Fibroblast of upper back skin (primary cell): ENCODE measurements at places on chromosomes 1 and 21.

GRCh38 chr1:194060481-194060880 lies 874.1 kb upstream of the B3GALT2 start:
- no peak for DNase-seq

DNA sequence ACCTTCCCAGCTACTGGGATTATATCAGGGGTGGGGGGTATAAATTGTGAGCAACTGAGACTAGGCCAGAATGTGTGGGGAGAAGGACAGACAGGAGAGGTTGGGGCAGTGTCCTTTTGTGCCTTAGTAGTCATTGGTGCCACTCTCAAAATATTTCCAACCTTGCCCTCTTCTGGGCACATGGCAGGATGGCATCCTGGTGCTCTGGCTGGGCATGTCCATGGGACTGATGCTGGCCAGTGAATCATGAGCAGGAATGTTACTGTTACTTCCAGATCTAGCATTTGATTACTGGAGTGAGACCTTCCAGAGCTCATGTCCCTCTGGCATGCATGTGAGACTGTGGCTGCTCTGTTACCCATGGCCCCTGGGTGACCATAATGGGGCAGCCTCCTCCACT lies 151.2 kb downstream of the MATN1 start:
- no peak for DNase-seq

DNA sequence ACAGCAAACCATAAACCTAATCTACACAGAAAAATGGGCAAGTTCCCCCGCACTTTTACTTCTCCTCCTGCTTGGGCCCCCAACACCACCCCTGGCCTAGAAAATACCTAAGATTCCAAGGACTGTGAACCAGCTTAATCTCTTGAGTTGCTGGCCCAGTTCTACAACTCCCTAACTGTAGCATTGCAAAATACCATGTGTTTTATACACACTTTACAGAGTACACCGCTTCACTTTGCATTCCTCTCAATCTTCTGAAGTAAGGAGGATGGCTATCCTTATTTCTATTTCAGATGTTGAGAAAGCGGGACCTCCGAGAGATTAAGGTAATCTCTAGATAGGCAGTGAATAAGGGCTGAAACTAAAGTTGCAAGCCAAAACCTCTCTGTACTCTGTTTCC lies 408.3 kb upstream of the NR5A2 start:
- DNase-seq = peak; percentile 3

- DNase-seq = no peak
These were observed 22.3 kb upstream of the CD53 start for GRCh38 chr1:110850627-110851026.

DNA sequence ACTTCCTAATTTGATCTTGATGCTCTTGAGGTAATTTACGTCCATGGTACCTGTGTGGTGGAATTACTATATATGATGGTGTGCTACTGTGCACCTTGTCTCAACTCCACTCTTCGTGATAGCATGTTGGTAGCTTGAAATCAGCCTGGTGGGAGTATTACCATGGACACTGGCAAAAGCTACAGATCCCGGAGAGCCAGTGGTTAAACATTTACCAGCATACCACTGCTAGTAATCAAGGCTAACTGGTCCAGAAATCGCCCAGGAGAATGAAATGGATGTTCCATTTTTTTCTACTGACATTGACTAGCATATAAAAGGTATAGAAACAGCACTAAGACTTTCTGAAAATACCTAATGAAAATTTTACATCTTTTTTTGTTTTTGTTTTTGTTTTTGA lies 30.6 kb downstream of the ELK4 start:
- DNase-seq = no peak

GRCh38 chr1:153775458-153776327 lies 486 bp downstream of the SLC27A3 start:
- DNase-seq = peak; percentile 41

- DNase-seq = no peak
These were observed 124.2 kb upstream of the ETV3 start for GRCh38 chr1:157262422-157262821.

GRCh38 chr1:96059276-96059675 lies 662.3 kb upstream of the PTBP2 start:
- DNase-seq = no peak

DNA sequence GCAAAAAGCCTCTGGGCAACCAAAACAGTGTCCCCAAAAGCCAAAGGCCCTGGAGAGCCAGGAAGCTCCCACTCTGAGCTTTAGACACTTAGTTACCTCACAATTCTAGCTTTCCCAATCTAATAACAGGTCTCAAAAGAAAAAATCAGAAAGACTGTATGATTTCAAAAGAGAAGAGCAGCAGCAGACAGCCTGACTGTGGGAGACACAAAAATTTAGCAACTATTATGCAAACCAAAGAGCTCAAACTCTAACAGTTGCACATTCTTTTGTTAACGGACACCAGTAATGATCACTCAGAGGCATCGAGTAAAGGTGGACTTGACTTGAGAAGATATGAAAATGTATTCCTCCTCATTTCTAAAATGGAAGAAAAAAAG lies 160.1 kb downstream of the SLC45A1 start:
- no peak for DNase-seq

- no peak for DNase-seq
These were observed 24.0 kb upstream of the CDK18 start for GRCh38 chr1:205480349-205480985.

GRCh38 chr1:199449221-199449620 lies 578.3 kb upstream of the NR5A2 start:
- peak; percentile 43 for DNase-seq

GRCh38 chr1:76492752-76493430 lies 374.4 kb upstream of the ST6GALNAC5 start:
- DNase-seq = no peak

GRCh38 chr1:91505086-91505485 lies 4.4 kb downstream of the CDC7 start:
- no peak for DNase-seq

- no peak for DNase-seq
These were observed 28.2 kb downstream of the CD34 start for GRCh38 chr1:207882692-207883091.

DNA sequence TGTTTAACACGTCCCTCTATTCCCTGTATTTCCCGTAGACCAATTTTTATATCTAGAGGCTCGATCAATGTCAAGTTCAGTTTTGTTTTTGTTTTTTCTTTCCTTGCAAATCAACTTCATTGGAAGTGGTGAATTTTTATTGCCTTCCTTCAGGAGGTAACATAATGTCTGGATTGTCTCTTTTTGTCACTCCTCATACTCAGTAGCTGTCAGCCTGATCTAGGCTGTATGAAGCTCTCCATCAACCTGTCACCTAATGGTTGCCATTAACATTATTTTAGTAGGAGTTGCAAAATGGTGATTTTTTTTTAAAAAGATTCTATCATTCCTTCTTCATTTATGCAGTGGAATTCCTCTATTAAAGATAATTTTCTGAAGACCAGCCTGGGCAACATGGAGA lies 49.7 kb upstream of the KIF26B start:
- no peak for DNase-seq

DNA sequence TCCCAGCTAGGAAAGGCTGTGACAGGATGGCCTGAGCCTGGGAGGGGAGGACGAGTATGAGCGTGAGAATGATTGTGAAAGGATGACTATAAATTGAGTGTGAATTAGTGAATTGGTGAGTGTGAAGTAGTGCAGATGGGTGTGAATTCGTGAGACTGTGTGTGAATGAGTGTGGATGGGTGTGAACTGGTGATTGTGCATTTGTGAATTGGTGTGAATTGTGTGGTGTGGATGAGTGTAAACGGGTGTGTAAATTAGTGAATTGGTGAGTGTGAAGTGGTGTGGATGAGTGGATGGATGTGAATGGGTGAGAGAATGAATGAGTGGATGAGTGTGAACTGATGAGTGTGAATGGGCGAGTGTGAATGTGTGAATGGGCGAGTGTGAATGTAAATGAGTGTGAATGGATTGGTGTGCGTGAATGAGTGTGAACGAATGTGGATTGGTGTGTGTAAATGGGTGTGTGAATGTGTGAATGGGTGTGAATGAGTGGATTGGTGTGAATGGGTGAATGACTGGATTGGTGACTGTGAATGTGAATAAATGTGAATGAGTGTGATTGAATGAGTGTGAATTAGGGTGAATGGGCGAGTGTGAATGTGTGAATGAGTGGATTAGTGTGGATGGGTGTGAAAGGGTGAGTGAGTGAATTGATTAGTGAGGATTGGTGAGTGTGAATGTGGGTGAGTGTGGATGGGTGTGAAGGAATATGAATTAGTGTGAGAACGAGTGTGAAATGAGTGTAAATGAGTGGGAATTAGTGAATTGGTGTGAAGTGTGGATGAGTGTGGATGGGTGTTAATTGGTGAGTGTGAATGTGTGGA lies 7.7 kb upstream of the MXRA8 start:
- no peak for DNase-seq

DNA sequence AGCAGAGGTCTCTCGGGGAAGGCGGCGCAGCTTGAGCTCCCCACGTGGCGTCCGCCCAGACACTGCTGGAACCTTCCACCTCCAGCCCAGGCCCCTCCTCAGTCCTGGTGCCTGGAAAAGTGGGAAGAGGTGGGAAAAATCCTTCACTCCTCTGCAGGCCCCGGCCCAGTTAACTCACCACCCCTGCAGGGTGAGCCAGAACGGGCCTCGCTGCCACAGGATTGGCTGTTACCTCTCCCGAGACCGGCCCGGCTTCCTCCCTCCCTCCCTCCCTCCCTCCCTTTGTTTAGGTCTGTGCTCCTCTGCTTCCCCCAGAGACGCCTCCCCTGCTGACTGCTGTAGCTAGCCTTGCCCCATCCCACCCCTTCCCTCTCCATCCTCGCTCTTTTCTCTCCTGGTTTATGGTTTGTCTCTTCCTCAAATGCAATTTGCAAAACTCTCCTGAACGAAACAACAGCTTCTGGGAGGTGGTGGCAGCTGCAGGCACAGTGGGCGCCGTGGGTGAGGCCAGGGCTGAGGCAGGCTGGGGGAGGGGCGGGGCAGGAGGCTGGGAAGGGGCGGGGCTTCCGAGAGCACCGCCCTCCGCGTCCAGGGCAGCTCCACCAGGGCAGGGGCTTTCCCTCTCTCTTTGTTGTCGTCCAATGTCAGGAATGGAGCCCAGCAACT lies 6.5 kb downstream of the CAPN9 start:
- peak; percentile 29 for DNase-seq

DNA sequence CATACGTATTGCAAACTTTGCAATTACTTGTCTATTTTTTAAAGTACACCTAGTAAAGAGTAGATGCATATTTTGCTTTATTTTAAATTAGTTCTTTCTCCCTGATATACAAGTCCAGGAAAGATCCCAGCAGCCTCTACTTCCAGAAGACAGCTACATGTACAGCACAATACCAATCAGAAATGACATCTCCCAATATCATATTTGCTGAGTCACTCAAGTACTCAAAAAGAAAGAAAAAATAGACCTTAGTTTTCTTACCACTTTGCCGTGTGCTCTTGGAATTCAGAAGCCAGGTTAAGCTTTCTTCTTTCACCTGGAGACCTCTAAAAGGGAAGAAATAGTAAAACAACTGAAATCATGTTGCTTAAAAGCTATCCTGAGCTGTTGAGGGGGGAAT lies 412.6 kb upstream of the RUNX1 start:
- no peak for DNase-seq

DNA sequence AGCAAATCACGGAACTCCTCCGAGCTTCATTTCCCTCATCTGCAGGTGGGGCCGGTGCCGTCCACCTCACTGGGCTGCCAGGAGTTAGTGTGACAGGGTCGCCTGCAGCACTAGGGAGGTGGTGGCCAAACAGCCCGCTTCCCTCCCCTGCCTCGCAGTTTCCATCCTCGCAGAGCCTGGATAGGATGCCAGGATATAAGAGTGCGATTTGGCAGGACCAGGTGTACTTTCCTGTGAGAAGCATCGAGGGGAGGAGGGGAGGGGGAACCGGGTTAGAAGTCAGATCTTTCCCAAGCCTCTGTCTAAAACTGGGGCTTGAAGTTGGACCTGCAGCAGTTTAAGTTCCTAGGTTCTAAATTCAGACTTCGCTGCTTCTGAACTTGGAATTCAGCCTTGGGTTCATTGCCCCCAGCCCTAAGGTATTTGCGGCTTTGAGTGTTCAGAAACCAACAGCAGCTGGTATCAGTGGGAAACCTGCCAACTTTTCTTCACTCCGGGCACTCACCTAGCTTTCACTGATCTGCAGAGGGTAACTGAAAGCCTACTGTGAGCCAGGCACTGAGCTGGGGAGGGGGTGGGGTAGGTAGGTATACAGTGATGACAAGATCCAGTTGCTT lies 1.7 kb upstream of the JUN start:
- peak; percentile 72 for DNase-seq

- DNase-seq = no peak
These were observed 141.0 kb downstream of the USP25 start for GRCh38 chr21:15870819-15871218.

GRCh38 chr1:20089328-20090077 lies 19.5 kb downstream of the PLA2G5 start:
- no peak for DNase-seq

DNA sequence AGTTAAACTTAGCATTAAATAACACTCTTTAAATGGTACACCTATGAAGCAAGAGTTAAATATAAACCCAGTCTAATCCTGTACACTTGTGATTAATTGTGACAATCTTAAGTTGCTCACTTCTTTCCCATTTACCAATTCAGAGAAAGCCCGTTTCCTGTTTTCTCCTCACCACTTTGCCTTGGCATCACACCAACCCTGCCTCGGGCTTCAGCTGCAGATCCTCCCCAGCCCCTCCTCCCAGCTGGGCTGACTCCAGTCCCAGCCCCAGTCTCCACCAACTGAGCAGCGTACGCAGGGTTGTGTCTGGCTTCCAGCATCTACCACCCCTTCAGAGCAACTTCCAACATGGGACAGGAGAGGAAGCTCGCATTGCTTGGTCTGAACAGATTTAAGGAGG lies 4.1 kb downstream of the PYCR2 start:
- DNase-seq = peak; percentile 72

DNA sequence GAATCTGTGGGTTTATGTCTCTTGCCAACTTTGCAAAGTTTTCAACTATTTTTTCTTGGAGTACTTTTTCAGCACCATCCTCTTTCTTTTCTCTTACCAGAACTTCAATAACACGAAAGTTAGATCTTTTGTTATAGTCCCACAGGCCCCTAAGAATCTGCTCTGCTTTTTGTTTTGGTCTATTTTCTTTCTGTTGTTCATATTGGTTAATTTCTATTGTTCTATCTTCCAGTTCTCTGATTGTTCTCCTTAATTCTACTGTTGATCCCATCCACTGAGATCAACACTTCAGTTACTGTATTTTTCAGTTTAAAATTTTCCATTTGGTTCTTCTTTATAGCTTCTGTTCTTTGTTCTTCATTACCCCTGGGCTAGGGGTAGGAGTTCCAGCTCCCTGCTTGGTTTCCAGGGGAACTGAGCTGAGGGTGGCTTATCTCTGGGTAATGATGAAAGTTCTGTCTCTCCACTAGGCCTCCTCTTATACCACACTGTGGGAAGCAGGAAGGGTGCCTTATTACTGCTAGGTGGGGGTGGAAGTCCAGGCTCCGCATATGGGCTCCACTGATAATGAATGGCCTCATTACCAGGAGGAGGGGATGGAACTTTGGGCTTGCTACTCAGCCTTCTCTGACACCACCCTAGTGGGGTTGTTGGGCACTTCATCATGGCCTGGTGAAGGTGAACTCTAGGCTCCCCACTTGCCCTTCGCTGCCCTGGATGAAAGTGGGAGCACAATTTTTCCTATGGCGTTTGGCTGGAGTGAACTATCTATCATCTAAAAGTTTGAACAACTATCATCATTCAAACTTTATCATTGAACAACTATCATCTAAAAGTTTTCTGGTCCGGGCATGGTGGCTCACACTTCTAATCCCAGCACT lies 39.3 kb downstream of the NAV1 start:
- no peak for DNase-seq

GRCh38 chr1:21338573-21339355 lies 48.5 kb upstream of the ECE1 start:
- DNase-seq = no peak
